ENCODE measurements at places on chromosomes 2 and 18. TPM values are rescaled to one million over a fixed set of nuclear protein-coding genes. Genes with fewer than 3 reads are reported as not detected.

NPC1 gene
- total RNA-seq, result 72.1 TPM

SLC5A7 gene
- not detected for total RNA-seq

SPIRE1 gene
- 47.8 TPM for total RNA-seq

ASB18 gene
- not detected for total RNA-seq

BOLL gene
- not detected for total RNA-seq

TOGARAM2 gene
- total RNA-seq, result 0.60 TPM

SP3 gene
- 73.6 TPM for total RNA-seq
